Thoracic aorta (tissue), 2 donors: ENCODE measurements at places on chromosomes 5 and 9.
A peak's percentile ranks its signal among the peaks of the same experiment; 100 is the strongest.

GRCh38 chr9:129962889-129963703, 79.9 kb downstream of the FNBP1 start:
- DNase-seq, result no peak

GRCh38 chr5:58322453-58322852, 137.4 kb downstream of the PLK2 start:
- DNase-seq, result no peak

- no peak for DNase-seq
Observed at GRCh38 chr5:107232788-107233187, 437.9 kb downstream of the EFNA5 start.

- DNase-seq, result no peak
Observed at GRCh38 chr5:100746730-100747129, 156.4 kb downstream of the ST8SIA4 start.

- no peak for DNase-seq
Observed at GRCh38 chr9:3516667-3517330, 9.0 kb downstream of the RFX3 start.

GRCh38 chr5:129820-130219, 37.9 kb downstream of the PLEKHG4B start:
- DNase-seq, result no peak

DNA sequence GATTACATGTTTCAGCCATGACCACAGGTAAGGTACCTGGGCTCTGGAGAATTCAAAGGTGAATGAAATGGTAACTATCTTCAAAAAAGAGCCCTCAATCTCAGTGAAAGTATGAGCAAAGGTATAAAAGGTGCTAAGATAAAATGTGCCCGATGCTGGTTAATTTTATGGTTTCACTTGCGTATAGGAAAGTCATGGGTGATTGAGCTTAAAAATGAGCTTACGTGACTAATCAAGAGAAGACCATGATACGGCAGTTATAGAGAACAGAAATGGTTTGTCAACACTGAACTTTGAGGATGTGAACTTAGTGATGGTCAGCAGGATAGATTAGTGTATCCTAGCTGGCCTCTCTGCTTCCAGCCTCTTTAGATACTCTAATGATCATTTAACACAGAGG, 320.1 kb downstream of the DEPDC1B start:
- DNase-seq, result no peak

DNA sequence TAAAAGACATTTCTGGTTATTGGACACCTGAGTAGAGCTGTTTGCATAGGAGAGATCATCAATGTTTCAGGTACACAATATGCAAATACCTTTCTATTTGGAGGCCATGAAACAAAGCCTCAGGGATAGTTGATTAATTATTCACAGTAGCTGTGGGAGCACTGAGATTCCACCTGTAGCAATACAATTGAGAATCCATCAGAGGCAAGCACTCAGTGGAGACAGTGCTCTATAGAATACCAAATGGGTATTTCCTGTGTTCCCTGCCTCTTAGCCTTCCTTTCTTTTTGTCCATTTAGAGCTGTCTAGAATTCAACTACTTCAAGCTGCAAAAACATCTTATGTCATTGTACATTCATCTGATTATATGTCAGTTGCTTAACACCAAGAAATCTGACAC, 1754.0 kb upstream of the ACO1 start:
- DNase-seq, result no peak

DNA sequence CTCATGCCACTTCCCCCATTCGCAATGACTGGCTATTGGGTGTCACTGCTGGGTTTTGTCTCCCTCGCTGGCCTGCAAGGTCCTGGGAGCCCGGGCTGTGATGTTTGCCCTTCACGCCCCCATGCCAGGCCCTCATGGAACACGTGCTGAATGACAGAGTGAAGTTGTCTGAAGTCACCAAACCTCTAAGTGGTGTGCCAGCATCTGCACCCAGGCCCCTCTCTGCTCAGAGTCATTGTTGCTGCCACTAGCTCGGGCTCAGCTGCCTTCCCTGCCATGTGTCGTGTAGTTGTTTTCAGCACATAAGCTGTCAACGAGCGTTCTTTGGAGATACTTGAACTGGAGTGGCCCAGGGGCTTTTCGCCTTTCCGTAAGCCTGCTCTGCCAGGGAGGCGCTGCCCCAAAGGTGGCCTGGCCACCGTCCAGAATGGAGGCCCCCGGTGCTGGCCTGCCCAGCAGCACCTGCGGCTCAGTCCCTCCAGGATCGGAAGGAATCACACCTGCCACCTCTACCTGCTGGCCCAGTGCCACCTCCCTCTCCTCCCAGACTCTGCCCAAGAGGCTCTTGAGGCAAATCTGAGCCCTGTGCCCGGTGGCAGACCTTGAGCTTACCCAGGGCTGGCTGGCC, 250.1 kb downstream of the PBX3 start:
- no peak for DNase-seq

- no peak for DNase-seq
Observed at GRCh38 chr9:134637696-134638501, 3.7 kb upstream of the COL5A1 start.

DNA sequence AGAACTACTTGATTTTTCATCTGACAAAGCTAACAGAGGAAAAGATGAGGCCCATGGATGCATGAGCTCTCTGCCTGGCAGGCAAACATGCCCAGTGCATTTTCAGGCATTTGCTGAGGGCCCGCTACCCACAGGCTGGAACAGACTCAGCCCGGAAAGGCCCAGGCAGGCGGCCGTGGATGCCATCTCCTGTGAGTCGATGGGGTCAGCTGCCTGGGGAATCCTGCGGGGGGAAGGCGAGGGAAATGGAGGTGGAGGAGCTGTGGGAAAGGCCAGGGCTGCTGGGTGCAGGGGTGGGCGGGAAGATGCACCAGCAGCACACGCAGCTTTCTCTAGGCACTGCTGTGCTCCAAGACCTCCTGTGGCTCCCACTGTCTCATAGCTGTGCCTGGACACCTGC, 13.7 kb downstream of the SLC9A3 start:
- no peak for DNase-seq

GRCh38 chr5:321230-321725, at the start of gene AHRR:
TSS of gene AHRR (plus strand) at chr5:321714. CDS start at chr5:343903, 22,189 bp downstream.
- DNase-seq, result no peak

GRCh38 chr5:23314827-23315226, 192.6 kb upstream of the PRDM9 start:
- DNase-seq, result no peak

GRCh38 chr9:16335788-16336580, 534.5 kb downstream of the BNC2 start:
- peak; percentile 59 for DNase-seq
